ENCODE measurements at places on chromosomes 7 and 10.

DNA sequence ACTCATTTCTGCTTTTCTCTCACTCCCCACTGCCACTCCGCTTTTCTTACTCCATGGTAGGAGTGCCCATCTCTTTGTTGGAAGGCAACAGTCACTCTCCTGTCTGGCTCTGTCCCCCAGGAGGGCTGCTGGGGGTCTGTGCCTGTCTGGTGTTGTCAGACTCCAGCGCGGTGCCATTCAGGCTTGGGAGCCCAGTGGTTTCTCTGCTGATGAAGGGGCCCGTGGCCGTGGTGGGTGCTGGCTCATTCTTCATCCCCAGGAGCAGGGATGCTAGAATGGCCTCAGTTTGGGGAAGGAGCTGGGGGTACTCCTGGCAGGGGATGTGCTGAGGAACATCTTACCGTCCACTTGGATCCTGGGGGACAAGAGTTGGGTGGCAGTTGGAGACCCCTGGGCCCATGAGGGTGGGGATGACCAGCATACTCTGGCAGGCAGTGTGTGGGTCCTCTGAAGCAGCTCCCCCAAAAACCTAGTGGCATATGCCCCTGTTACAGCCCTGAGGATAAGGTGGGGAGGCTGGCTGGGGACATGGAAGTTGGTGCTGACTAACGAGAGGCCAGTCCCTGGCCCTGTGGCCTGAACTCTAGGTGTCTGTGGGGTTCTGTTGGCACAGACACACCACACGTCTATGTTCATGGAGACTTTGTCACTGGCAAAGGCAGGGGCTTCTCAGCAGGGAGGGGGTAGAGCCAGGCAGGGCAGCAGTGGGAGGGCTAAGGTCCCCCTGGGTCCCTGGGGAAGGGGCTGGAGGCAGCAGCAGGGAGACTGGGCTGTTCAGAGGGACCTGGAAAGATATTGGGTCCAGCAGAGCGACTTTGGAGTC, 102.8 kb upstream of the RET start:
- DNase-seq, result no peak

DNA sequence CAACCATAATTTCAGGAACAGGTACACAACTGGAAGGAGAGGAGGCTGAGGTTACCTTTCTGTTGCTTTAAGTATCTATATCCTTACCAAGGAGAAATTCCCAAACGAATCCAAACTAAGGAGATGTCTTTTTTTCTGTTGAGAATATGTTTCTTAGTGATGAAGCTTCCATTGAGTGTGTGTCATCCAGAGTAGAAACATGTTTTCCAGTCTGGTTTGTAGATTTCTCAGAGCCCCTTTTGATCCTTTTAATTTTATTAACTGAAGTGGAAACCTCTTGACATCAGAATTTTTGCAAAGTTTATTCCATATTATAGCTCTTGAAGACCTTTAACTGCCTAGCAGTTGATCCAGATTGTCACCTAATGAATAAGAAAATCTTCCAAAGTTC, 207.1 kb upstream of the FERD3L start:
- DNase-seq, result no peak

- no peak for DNase-seq
Observed at GRCh38 chr7:85564861-85565260, 378.0 kb upstream of the SEMA3D start.

- DNase-seq, result no peak
Observed at GRCh38 chr10:110872145-110872983, 636 bp downstream of the PDCD4 start.

DNA sequence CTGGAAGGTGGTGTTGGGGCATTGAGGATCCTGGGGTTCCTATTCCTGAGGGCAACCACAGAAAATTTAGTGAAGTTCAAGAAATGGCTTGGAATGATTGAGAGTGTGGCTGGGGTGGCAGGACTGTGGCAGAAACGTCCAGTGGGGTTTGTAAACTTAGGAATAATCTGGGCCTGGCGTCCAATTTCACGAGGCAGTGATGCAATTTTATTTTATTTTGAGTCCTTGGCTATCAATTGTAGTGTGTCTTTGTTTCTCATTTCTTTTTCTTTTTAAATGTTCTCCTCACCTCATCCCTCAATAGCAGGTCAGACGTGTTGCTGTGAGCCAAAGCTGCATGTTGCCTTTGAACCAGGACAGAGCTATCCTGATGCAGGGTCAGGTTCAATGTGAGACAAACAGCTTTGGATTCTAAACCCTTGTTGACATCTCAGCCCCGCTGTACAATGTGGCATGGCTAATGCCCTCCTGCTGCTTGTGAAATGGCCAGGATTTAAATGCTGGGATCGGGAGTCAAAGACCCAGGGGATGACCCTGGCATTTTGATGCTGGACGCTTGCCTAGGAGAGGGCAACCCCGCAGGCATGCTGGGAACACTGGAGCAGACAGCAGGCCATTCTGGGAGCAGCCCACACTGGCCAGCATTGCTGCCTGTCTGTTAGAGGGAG, 64.8 kb downstream of the RBM20 start:
- DNase-seq, result no peak

DNA sequence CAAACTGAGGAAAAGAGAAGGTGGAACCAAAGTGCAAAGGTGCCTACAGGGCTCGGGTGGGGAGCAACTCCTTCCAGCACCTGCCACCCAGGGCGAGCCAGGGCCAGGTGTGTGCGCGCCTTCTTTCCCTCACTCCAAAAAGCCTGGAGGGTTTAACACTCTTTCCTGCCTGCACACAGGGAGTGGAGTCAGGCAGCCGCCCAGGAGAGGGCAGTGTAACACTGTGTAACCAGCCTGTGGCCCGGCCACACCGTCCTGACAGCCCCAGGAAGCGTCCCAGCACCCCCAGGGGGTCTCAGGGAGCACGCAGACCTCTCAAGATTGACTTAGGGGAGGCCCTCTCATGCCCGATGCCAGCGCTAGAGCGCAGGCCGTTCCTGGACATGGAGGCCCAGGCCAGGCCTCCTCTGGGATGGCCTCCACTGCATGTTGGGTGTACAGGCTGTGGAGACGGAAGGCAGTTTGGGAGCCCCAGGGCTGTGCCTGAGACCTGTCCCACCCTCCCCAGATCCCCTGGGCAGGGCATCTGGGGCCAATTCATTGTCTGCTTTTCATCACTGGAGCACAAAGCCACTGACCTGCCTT, 13.4 kb downstream of the BRI3 start:
- DNase-seq, result no peak

GRCh38 chr10:11134411-11134810, 116.7 kb downstream of the CELF2 start:
- no peak for DNase-seq

Measured in epithelial cell of proximal tubule (primary cell).